Stimulated activated CD8-positive, alpha-beta memory T cell treated with anti-CD3 and anti-CD28 coated beads, Interleukin-7, amount 100 ng/mL, for 1 hour (primary cell): ENCODE measurements at places on chromosomes 1 and 21.

- no peak for DNase-seq
These were observed 241.4 kb downstream of the TOMM20 start for GRCh38 chr1:234887016-234887900.

DNA sequence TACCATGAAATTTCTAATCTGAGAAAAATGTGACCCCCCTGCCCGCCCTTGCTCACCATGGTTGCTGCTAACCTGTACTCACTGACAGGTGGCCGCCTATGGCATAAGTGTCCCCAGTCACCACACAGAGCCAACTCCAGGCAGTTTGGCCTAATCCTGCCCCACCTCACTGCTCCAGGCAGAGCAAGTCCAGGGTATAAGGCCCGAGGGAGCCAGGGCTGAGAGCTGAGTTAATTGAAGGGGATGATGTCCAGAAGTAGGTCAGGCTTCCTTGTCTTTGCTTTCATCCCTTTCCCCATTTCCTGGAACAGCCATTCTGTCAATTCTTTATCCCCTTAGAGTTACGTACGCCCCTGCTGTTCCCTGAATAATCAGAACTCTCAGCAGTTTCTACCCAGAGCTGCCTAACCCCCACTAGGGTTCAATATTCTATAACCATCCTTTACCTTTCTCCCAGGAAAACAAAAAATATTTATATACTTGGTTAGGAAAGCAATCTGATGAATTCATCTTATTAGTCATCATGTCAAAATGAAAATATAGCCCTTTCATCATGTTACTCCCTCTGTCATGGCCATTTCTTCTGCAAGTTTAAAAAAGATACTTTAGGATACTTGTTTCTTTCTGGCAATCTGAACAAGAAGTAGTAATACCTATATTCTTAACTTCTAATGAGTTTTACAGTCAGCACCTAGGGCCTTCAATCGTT lies 29.4 kb upstream of the CD101 start:
- DNase-seq, result no peak

DNA sequence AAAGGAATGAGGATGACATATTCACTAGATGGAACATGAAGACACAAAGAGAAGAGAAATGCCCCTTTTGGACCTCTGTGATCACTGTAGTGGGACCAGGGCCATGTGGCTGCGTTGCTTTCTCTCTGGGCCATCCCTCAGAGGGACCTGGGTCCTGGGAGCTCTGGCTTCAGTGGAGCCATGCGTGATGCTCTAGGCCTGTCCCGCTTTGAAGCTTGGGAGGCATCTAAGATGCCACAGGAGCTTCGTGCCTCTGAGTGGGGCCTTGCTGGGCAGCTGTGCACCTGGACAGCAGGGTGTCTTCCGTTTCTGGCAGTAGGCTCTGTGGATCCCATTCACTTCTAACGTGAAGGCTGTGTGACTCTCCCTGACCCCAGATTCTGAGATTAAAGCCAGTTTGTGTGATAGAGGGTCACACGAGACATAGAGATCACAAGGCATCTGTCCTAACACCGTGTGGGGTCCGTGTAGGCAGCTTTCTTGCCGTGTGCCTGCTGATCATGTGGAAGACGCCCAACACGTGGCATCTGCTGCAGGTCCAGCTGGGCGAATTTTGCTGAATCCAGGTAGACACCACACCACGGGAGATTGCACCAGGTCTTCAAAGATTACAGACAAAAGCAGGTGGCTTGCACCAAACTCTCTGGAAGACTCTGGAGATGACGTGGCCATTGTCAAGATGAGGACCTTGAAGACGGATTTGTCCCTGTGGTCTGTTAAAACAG lies 17.2 kb upstream of the PRSS38 start:
- no peak for DNase-seq

DNA sequence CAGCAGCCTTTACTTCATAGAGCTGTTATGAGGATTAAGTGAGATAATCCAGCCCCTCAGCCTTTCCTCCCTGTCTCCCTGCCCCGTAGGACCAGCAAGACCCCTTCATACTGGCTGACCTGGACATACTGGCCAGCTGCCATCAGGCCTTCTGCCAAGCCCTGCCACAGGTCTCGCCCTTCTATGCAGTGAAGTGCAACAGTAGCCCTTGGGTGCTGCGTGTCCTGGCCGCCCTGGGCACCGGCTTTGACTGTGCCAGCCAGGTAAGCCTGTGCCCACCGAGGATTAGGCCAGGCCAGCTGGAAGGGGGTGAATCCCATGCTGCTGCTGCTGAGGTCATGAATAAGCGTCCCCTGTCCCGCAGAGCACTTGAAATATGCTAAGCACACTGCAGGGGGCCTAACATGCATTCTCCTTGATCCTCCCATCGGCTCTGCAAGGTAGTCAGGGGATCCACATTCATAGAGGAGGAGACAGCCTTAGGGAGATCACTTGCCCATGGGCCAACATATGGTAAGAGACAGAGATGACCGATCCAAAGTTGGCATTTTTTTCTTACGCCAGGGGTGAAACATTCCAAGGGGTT lies 73.3 kb upstream of the TINAGL1 start:
- DNase-seq, result no peak

- no peak for DNase-seq
These were observed 142.9 kb upstream of the WNT4 start for GRCh38 chr1:22285549-22286396.

- no peak for DNase-seq
These were observed 88.7 kb upstream of the IFFO2 start for GRCh38 chr1:19044975-19045831.

DNA sequence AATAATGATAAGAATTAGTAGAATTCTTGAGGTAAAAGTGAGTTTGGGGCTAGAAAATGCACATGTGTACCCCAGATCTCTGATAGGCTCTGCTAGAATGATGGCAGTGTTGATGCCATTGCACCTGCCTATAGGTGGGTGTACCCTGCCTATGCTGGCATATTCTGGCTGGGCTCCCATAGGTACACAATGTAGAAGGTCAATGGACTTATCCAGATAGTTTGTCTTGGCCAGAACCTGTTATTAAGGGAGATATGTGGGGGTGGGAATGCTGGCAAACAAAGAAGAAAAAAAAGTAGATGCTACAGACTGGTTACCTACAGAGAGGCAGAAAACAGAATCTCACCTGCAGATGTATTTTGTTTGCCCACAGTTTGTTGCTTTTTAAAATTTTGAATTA lies 14.1 kb upstream of the KLHDC8A start:
- DNase-seq, result no peak

GRCh38 chr21:35043549-35043948 lies 5.6 kb downstream of the RUNX1 start:
- DNase-seq, result no peak

DNA sequence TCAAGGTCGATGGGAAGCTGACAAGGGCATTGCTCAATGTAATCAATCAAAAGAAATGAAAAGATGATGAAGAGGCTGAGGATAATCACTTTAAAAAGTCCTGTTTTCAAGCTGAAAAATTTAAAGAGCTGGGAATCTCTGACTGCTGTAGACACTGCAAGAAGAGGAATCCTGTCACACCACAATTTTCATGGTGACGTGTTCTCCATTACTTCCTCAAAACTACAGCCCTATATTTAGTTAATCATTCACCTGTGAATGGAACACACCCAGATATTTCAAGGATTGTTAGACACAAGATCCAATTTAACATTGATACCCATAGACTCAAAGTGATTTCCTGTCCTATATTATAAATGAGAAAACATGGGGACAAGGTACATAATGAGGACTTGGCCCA lies 1048.3 kb downstream of the AMY1C start:
- DNase-seq, result no peak

GRCh38 chr1:70977575-70977974 lies 70.0 kb downstream of the PTGER3 start:
- no peak for DNase-seq

DNA sequence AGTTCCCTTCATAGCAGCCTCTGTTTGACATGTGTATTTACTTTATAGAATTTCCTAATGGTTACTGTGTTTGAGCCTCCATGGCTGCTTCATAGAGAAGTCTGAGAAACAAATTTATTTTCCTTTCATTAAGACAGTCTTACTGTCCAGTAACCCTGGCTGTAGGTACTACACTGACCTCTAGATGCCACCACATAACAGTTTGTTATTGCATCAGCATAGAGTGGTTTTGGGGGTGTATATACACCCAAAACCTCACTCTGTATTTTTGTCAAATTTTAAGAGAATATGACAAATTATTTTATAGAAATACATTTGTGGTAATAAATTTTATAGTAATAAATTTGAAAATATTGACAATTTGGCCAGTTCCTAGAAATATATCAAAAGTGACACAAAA lies 57.3 kb downstream of the OBSCN start:
- DNase-seq, result no peak

DNA sequence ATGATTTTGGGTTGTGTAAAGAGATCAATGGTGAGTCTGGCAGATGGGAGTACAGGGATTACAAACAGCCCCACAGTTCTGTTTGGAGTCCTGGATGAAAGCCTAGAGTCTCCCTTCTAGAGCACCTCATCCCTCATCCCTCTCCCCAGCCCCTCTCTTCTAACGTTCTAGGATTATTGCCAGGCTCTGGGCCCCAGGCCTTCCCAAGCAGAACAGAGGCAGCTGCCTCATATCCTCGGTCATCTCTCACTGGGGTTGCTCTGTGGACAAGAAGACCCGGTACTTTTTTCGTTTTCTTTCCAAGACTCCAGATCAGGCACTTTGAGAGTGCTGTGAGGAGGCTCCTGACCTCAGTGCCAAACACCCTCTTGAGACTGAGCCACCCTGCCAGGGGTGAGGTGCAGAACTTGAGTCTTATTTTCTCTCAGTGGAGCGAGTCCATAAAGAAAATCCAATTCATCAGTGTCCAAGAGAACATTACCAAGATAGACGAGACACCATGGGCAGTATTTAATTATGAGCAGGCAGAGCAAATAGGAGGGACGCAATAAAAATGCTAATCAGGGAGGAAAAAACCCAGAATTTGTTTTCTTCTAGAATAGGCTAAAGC lies 17.1 kb upstream of the KCND3 start:
- no peak for DNase-seq

DNA sequence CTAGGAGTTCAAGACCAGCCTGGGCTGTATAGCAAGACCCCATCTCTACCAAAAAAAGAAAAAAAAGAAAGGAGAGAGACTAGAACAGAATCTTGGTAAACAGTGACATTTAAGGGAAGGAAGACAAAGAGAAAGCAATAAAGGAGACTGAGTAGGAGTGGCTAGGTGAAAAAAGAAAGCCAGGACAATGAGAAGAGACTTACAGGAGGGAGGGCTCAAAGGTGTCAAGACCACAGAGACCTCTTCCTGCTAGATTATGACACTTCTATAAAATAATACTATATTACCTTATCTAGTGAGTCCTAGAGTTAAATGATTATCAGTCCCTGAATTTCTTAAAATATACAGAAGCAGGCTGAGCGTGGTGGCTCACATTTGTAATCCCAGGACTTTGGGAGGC lies 10.1 kb upstream of the EPRS1 start:
- DNase-seq, result no peak

GRCh38 chr1:71240656-71241055 lies 159.8 kb upstream of the ZRANB2 start:
- DNase-seq, result no peak

DNA sequence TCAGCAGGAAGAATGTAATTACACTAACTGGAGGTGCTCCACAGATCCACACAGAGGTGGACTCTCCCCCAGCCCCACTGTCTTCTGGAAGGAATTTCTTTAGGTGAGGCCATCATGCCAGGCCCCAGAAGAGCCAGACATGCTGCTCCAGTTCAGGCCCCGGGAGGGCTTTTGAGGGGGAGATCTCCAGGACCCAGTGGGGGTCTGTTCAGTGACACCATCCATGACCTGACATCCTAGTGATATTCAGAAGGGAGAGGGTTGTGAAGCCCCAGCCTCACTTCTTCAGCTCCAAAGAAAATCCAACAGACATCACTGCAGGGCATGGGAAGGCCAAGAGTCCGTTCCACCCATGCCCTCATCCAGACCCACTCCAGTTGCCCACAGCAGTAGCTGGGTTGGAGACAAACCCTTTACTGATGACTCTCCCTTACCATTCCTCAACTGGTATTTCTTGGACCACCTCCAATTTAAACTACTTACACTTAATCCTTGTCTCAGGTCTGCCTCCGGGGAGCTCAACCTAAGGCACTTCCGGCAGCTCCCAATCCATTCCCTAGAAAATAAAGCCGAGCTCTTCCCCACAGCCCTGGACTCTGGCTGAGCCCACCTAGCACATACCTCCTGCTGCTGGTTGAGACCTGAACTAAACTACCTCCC lies 39.2 kb downstream of the CSMD2 start:
- no peak for DNase-seq

DNA sequence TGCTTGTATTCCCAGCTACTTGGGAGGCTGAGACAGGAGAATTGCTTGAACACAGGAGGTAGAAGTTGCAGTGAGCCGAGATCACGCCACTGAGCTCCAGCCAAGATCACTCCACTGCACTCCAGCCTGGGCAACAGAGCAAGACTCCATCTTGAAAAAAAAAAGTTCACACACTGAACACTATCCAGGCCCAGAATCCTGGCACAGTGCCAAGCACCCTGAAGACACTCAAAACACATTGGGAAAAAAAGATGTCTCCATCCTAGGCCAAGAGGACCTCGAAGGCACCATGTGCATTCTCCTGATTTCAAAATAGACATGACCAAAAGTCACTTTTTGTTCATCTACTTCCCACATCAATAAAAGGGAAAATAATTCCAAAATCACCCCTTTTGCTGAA lies 38.7 kb downstream of the SLC9A1 start:
- DNase-seq, result no peak

DNA sequence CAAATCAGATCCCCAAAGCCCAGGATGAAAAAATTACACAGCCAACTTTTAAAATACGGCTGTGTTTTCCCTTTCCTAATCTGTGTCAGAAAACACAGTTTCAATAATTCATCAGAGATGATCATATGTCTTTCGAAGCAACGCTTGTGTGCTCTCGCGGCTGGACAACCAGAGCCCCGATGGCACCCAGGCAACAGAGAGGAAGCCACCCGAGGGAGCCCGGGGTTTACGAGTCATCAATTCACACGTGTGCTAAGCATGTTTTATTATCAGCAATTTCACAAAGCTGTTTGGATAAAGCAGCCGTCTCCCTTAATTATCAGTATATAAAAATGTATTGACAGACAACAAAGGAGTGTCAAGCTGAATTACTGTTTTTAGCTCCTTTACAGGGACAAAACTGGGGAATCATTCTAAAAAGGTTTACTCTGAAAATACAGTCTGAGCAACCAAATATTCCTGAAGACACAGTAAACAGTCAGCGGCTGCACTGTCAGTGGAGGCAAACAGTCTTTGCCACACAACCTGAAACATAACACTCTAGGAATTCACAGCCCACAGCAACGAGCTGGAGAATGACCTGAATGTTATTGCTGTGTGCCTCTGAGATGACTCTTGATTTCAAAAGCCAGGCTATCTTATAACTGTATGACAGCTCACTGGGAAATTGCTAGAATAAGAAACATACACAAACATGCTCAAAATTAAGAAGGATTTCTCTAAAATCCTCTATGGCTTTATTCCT lies 201.0 kb downstream of the SIPA1L2 start:
- DNase-seq, result no peak

- DNase-seq, result peak; percentile 2
These were observed 5.2 kb downstream of the H6PD start for GRCh38 chr1:9239622-9240401.
